ENCODE measurements at places on chromosomes 6 and 20.

GRCh38 chr6:131669891-131670290, 31.3 kb downstream of the OR2A4 start:
- DNase-seq, result no peak

- no peak for DNase-seq
Observed at GRCh38 chr6:16633961-16634360, 127.3 kb downstream of the ATXN1 start.

DNA sequence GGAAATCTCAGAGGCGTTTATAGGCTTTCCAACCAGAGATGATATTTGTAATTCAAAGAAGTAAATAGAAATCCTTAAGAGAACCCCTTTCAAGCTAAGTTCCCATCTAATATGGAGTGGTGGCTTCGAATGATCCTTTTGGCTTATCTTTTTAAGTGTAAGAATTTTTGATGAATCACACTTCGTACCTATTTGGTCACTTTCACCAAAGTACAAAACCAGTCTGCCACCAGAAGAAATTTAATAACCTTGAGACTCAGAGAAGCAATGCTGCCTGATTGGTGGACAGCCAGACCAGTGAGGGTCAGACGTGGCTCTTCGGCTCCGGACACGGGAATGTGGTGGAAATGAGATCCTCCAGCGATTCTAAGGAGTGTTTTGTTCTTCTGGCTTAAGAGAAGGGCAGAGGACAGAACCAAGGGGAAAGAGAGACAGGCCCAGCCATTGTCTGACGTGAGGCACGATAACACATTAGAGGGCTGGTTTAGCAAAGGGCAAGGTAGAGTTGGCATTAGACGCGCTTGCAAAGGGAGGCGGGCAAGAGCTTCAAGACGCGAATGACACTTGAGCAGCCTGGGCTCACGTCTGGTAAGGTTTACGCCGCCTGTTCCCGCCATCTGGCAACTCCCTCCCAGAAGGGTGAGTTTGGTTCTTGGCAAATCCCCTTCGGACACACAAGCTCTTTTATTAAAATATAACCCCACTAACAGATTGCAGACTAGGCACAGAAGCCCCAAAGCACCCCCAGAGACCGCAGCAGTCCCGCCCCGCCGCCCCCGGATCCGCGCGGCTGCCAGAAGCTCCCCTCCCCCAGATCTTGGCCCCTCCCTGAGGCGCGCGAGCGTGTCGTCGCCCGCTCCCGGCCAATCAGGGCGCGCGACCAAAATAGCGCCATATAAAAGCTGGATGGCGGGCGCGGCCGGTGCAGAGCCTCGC, 50.0 kb upstream of the EZR start:
- DNase-seq, result no peak

- DNase-seq, result no peak
Observed at GRCh38 chr6:167906899-167907298, 80.2 kb downstream of the AFDN start.

- DNase-seq, result no peak
Observed at GRCh38 chr6:170416303-170416702, 109.7 kb downstream of the FAM120B start.

- no peak for DNase-seq
Observed at GRCh38 chr6:135323202-135323668, 142.1 kb downstream of the MYB start.

- no peak for DNase-seq
Observed at GRCh38 chr6:44779130-44779826, 391.8 kb downstream of the CDC5L start.

- no peak for DNase-seq
Observed at GRCh38 chr6:43724354-43724753, 36.8 kb upstream of the MRPS18A start.

DNA sequence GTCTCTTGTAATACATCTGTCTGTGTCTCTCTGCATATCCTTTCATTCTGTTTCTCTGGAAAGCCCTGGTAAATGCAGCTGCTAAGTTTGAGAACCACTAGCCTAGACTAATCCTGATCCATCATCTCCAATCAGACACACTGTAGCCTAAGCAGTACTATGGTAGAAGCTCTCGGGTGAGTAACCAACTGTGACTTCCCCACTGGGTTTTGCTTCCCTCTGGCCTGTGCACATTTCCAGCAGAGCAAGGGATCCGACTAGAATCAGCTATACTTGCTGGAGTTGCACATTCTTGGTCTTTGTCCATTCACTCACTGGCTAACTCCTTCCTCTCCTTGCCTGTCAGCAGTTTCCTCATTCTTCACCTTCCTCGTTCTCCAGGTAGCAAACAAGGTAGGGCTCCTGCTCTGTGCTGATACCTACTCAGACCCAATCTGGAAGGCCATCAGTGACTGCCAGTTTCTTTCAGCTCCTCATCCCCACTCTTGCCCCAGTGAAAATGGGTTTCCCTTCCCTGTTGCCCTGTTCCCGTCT, 184.2 kb downstream of the PLCB4 start:
- no peak for DNase-seq

- no peak for DNase-seq
Observed at GRCh38 chr6:154245506-154245905, 111.1 kb downstream of the IPCEF1 start.

DNA sequence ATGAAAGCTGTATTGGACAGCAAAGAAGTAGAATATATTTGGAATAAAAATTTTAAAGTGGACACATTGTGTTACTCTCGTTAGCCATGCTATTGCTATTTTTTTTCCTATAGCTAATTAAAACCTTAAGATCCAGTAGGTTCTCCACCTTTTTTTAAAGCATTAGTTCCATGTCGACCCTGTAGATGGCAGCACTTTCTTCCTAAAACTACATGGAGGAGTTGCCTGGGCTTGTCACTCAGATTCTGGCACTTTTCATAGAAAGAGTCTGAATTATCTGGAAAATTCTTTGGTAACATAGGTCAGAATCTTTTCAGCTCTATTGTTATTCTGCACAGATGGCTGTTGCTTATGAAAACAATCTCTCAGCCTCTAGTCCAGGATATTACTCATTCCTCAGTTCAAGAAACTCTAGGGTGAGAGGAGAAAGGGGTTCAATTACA, 42.0 kb upstream of the ESR1 start:
- DNase-seq, result peak; percentile 21

GRCh38 chr6:27558028-27558724, 85.3 kb upstream of the ZNF184 start:
- DNase-seq, result no peak

DNA sequence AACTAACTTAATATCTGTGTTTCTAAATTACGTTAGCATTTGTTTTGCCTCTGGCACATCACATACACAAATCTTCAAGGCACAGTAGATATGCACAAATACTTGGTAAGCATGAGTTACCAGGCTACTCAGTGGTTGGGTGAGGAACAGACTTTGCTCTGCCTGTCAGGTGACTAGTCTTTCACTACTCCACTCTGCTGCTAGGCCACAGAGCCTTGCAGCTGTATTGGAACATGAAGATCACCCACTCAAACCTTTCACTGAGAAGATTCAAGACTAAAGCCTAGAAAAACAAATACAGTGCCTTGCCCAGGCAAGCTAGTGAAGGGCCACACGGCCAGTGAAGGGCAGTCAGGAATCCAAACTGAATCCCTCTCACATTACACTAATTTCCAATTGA, 47.0 kb downstream of the DTNBP1 start:
- DNase-seq, result no peak

DNA sequence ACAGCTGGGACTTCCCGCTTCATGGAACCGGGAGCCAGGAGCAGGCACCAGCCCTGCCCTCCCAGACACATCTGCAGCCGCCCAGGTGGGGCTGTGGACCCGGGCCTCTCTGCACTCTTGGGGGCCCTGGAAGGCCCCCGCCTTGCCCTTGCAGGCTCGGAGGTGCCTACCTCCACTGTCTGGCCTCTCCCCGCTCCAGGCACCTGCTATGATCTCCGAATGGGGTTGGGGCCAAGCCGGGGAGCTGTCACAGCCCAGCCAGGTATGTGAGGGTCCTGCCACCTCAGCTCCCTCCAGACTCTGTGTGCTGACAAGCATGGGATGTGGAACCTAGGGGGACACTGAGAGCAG, 54.0 kb downstream of the GMDS start:
- no peak for DNase-seq

DNA sequence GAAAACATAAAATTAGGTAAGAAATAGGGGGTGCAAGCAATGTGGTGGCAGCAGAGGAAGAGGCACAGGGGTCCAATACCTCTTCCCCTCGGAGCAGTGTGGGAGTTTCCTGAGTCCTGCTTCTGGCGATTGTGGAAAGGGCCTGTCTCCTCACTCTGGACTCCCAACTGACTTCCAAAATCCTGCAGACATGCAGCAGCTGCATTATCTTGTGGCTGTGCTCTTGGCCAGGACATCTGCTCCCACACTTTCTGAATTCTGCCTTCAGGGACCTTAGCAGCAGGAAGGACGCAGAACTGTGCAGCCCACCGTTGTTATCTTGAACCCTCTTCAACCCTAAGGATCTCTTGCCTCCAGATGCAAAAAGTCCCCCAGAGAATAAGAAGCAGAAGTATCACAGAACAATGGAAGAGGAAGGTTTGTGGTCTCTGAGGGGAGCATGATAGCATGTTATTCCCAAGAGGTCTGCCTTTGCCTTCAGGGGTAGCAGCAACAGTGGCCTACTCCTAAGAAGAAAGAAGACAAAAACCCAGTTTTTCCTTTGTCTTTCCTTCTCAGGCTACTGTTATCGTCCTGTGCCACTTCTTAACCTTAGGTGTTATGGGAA, 102.5 kb upstream of the EMILIN3 start:
- no peak for DNase-seq
